Activated T-helper 17 cell treated with anti-CD3 and anti-CD28 coated beads, Interleukin-2, amount 50 U/mL, for 72 hours (primary cell): ENCODE measurements at places on chromosomes 16 and 17.

DNA sequence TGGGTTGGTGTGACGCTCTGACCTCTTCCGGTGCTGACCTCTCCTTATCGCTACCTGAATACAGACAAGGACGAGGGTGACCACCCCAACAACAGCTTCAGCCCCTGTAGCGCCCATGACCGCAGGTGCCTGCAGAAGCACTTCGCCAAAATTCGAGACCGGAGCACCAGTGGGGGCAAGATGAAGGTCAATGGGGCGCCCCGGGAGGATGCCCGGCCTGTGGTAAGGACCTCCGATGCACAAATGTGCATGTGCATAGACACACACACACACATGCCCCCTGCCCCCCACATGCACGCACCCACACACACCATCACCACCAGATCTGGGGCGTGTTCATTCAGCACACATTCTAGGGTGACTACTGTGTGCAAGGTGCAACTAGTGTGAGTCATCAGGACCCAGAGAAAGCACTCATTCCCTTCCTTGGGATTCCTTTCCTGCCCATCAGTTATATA lies 9.7 kb downstream of the IGFBP4 start:
- no peak for ATAC-seq

GRCh38 chr17:49783071-49783715 lies 5.3 kb upstream of the KAT7 start:
- no peak for ATAC-seq

GRCh38 chr17:65254166-65254565 lies 117.0 kb downstream of the RGS9 start:
- ATAC-seq: no peak

- no peak for ATAC-seq
Observed at GRCh38 chr17:48184721-48185120, 77.2 kb downstream of the SNX11 start.

DNA sequence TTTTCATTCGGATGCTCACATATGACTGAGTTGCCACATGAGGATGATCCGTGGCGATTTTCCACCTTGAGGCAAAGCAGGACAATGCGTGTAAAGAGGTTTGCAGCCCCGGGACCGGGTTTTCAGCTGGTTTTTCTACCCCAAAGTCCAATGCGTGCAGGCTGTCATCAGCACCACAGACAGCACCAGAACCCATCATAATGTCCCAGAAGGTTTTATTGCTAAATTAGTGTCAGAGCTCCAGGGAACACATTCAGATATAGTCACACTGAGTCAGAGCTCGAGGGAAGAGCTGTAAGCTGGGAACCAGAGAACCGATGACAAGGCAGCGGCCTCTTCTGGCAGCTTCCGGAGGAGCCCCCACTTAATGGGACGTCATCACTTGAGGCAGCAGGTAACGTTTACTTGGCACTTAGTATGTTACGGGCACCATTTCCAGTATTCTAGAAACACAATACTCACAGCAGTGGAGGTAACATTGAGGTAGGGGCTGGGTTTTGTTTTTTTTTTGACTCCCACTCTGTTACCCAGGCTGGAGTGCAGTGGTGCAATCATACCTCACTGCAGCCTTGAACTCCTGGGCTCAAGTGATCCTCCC lies 8.9 kb upstream of the NAGPA start:
- no peak for ATAC-seq

- peak; percentile 66 for ATAC-seq
Observed at GRCh38 chr17:72030067-72030899, 90.5 kb upstream of the SOX9 start.

GRCh38 chr16:85536073-85536410 lies 77.1 kb upstream of the GSE1 start:
- no peak for ATAC-seq

GRCh38 chr16:89081556-89081955 lies 12.1 kb upstream of the ACSF3 start:
- ATAC-seq: no peak

GRCh38 chr17:71801301-71801700 lies 319.5 kb upstream of the SOX9 start:
- ATAC-seq: no peak

GRCh38 chr17:7177954-7178477 lies 1.2 kb downstream of the ASGR1 start:
- no peak for ATAC-seq

DNA sequence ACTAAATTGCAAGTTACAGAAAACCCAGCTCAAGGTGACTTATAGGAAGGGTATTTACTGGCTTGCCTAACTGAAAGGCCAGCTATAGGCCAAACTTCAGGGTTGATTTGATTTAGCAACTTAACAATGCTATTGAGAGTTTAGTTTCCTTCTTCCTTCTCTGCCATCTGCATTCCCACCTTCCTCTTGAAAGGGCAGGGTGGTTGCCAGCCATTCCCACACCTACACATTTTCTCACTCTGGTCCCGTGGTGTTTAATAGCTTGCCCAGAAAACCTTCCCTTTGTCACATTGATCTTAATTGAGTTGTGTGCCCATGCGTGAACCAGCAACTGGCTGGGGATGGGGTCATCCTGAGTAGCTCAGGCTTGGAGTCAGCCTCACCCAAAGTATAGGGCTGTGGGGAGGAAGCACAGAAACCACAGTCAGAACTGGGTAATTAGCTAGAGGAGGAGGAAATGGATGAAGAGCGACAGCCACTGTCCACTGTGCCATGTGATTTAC lies 194.7 kb downstream of the SPECC1 start:
- no peak for ATAC-seq

DNA sequence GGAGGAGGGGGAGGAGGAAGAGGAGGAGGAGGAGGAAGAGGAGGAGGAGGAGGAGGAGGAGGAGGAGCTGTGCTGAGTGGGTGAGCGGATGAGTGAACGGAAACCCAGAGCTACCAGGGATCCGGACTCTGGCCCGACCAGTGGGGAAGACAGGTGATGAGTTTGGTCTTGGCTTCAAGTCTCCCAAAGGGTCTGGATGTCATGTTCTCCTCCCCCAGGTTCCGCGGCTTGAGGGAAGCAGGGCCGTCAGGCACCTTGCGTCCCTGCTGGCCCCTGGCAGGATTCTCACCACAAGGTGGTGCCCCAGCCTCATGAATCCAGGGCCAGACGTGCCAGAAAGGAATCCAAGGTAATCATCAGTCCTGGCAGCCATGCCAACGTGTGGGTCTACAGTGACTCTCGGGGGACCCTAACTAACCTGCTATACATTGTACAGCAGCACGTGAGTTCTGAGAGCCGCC lies 13.5 kb upstream of the ABAT start:
- ATAC-seq: peak; percentile 70

- no peak for ATAC-seq
Observed at GRCh38 chr16:53132406-53132805, 77.6 kb downstream of the CHD9 start.

- no peak for ATAC-seq
Observed at GRCh38 chr17:49553676-49554335, 21.9 kb upstream of the NXPH3 start.

DNA sequence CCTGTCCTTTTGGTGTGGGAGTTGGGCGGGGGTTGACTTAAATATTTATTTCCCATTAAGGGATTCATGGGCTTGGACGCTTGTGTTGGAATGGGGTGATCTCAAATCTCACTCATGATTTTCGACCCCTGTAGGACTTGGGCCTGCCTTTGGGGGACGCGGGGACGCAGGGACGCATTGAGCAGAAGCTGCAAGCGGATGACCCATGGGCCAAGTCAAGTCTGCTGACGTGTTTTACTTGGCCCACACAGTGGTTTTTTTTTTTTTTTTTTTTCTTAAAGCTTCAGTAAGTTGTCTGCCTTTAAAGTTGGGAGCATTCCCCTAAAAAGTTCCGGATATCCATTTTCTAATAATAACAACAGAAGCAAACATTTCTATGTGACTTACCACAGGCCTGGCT lies 28.9 kb downstream of the CMIP start:
- ATAC-seq: no peak

DNA sequence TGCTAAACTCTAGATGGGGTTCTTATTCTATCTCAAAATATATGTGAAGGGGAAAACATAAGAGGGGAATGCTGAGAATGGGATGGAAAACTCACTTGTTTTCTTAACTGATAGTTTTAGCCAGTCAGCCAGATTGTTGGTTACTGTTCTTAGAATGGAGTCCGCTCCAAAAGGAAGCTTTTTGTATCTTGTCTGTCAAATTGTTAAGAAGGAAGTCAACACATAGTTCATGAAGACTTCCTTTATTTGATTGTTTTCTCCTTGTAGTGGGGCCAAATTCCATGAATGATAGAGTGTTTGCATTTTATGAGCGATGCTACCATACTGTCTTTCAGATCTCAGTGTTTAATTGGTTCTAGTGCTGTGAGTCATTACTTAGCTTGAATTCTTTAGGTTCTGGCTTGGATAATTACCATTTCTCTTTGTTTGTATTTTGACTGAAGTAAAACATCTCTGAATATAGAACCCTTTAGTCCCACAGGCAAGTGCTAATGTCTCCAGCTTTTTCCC lies 98.3 kb upstream of the GOT2 start:
- ATAC-seq: no peak

DNA sequence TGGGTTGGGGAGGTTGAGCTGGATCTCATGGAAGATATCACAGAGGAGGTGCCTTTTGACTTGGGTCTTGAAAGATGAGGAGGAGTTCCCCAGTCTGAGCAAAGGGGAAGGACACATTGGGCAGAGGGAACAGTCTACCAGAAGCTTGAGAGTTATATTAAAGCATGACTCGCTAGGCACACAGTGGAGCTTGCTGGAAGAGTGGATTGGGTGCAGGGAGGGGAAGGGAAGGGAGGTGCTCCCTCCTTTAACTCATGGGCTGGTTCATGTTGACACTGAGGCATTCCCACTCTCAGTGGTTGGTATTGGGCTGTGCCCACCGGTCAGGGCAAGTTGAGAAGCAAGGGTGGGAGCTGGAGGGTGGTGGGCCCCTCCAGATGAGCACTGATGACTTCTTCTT lies 5.9 kb downstream of the TMEM98 start:
- no peak for ATAC-seq
